ENCODE measurements at places on chromosomes 2 and 18.
A peak's percentile ranks its signal among the peaks of the same experiment; 100 is the strongest.

GRCh38 chr18:70705831-70706416 lies 417.1 kb downstream of the SOCS6 start:
- DNase-seq = no peak

- no peak for DNase-seq
Observed at GRCh38 chr18:76277801-76278200, 217.2 kb downstream of the ZNF516 start.

DNA sequence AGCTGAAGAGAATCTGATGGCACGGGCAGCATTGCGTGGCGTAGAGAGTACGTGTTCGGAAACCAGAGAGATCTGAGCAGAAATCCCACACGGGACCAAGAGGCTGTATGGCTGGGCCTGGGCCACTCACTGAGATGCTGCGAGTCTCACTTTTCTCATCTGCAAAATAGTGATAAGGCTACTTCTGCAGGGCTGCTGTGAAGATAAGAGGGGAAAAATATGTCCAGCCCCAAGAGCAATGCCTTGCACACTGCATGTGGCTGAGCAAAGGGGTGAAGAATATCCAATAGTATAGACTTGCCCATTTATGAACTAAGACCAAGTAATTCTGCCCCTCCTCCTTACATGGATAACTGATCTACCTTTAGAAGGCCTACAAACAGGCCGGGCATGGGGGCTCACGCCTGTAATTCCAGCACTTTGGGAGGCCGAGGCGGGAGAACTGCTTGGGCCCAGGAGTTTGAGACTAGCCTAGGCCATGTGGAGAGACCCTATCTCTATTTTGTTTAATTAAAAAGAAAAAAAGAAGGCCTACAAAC lies 3.1 kb downstream of the FECH start:
- DNase-seq = no peak

GRCh38 chr2:11716689-11717321 lies 29.6 kb upstream of the LPIN1 start:
- no peak for DNase-seq

GRCh38 chr2:134253117-134253704 lies 661 bp upstream of the MGAT5 start:
- no peak for DNase-seq

DNA sequence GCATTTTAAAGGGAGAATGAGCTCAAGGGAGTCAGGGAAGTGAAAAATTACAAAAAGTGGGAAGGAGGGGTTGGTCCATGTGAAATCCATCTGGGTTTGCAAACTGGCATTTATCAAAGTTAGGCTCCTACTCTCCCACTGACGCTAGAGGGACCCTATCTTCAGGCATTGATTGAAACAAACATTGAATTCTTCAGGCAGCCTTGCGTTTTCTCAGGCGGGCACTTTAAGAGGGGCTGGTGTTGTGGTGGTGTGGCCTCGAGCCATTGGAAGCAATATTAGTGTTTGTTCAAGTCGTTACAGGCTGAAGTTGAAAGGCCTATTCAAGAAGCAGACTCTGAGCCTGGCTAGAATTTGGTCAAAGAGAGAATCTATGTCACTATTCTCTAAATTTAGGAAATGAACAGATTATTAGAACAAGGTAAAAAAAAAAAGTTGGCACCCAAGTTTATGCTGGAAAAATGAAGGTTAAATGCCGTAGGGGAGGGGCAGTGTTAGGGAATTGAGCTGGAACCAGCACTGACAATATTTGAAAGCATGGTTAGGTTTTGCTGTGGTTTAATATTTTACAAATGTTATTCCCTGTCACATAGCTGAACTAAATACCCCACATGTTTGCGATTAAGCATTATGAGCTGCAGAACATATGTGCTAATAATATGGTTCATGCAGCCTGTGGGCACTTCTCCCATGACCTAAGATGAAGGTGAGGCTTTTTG lies 36.8 kb downstream of the STON1 start:
- no peak for DNase-seq

DNA sequence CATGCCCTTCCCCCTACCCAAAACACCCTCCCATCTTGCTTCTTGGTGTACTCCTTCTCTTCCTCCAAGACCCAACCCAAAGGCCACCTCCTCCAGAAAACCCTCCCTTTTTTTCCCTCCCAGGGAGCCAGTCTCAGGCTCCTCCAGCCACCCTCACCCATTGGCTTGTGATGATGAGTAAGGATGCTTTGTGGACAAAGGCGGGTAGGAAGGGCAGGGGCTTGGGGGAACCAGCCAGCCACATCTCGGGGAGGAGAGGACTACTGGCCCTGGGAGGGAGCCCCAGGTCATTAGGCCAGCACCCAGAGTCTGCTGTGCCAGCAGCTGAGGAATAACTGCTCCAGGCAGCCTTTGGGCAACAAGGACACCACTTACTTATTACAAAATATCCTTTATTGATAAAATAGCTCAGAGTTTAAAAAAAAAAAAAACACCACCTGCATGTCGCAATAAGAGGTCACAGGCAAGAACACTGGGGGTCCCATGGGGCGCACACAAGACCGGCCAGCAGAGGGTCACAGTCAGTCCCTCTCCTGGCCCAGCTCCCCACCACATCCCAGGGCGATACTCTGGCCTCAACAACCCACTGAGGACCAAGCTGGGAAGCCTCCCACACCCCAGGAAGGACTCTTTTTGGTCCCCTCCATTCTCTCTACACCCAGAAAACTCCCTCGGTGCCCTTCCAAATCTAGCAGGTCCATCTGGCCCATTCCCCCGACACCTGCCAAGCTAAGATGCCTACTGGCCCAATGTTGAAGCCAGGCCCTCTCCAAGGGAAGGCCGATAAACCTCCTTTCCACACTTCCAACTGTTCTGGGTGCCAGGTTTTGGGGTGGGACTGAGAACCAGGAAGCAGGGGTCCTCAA lies 3.6 kb downstream of the ADRA2B start:
- no peak for DNase-seq

- DNase-seq = no peak
Observed at GRCh38 chr2:63678085-63678484, 89.3 kb downstream of the MDH1 start.

- no peak for DNase-seq
Observed at GRCh38 chr2:163692081-163692480, 43.7 kb downstream of the FIGN start.

- DNase-seq = peak; percentile 42
Observed at GRCh38 chr18:54223568-54224241, 764 bp downstream of the MBD2 start.

DNA sequence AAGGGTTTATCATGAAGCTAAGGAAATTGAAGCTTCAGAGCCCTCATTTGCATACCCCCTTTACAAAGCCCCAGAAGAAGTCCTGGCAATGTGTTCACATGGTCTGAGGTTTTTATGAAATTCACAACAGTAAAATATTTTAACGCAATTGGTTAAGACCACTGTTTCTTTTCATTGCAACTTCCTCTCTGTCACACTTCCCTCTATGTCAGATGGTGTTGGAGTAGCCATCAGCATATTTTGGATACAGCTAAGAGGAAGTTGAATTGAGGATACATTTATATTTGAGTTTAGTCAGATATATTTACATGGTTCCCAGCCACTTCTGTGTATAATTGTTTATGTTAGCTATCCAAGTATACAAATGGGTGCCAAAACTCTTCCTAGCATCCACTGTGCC lies 170.0 kb downstream of the TXNL1 start:
- DNase-seq = no peak

DNA sequence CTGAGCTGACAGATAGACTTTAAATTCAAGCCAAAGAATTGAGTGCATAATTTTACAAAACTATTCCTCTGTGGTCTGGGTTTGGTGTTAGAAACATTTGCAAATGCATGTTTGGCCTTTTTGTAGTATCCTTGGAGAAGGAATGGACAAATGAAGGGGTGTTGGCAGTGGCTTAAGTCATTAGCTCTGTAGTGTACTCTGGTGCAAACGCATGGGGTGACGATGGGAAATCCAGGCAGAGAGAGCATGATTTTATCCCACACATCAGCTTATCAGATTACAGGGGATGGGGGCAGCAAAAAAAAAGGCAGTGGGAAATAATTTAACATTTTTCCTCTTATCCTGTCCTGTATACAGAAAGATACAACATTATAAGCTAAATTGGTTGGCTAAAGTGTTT lies 320.6 kb downstream of the ZNF516 start:
- DNase-seq = no peak

DNA sequence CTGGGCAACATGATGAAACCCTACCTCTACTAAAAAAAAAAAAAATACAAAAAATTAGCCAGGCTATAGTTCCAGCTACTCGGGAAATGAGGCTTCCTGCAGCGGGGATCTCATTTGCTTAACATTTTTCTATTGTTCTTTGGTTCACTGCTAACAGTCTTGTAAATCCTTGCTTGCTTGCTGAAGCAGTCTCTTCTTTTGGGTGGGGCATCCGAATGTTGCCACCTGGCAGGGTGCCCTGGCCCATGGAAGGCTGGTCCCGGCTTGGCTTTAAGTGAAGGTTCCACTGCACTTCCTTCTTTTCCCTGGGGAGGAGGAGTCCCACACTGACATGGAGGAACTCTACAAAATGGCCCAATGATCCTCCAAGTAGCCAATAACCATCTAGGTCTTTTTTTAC lies 6.0 kb upstream of the ANKRD29 start:
- no peak for DNase-seq
